ENCODE measurements at places on chromosomes 11 and 22.

DNA sequence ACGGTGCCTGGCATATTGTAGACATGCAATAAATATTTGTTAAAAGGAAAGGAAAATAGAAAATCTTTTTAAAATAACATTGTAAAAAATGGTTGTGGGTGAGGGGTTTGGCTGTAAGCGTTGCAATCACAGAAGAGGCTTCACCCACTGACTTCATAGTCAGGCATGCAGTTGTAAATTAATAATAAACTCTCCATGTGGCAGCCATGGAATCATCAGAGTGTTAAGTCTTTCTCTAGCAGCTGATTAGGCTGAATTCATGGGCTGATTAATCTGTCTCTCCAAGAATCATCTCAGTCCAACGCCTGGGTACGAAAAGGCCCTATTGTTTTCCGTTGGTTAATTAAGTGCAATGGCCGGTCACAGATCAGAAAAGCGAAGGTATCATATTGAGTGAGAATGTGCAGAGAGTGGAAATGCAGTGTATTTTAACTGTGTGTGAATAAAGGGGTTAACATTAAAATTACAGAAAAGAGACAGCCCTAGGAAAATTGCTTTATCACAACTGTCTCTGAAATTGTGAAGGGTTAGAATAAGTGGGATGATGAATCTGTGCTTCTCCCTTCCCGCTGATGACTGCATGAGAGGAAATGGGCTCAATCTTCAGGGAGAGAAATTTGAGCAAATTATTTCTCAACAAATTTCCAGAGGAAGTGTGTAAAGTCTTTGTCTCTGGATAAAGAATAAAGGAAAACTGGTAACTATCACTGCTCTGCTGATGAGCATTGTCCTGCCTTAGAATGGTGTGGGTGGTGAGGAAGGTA lies 269.0 kb downstream of the FAM76B start:
- DNase-seq = no peak

DNA sequence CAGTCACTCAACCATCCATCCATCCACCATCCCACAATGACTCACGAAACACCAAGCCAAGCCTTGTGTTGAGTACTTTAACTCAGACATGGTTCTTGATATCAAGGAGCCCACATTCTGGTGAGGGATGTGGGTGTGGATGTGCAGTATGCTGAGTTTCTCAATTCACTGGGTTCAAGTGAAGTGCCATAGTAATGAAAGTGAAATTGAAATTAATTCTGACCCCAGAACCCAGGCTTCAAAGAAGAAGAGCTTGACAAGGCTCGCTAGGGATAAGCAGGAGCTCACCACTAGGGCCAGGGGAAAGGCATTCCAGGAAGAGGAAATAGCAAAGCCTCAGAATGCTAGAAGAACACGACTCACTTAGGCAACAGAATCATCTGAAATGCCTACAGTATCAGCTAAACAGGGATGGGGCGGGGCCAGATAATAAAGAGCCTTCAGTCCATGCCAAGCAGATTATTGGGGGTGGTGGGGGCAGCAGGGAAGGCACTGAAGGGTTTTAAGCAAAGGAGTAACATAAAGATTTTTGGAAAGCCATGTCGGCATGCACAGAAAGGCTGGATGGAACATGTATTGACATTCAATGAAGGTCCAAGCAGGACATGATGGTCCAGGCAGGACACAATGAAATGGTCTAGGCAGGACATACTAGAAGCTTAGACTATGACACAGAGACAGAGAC lies 37.2 kb downstream of the RTL6 start:
- no peak for DNase-seq

GRCh38 chr11:3796346-3796745 lies 1.0 kb downstream of the NUP98 start:
- no peak for DNase-seq

- no peak for DNase-seq
Measured at GRCh38 chr11:99418927-99419720, 398.4 kb downstream of the CNTN5 start.

- DNase-seq = no peak
Measured at GRCh38 chr11:61762798-61763197, 10.4 kb downstream of the MYRF start.

DNA sequence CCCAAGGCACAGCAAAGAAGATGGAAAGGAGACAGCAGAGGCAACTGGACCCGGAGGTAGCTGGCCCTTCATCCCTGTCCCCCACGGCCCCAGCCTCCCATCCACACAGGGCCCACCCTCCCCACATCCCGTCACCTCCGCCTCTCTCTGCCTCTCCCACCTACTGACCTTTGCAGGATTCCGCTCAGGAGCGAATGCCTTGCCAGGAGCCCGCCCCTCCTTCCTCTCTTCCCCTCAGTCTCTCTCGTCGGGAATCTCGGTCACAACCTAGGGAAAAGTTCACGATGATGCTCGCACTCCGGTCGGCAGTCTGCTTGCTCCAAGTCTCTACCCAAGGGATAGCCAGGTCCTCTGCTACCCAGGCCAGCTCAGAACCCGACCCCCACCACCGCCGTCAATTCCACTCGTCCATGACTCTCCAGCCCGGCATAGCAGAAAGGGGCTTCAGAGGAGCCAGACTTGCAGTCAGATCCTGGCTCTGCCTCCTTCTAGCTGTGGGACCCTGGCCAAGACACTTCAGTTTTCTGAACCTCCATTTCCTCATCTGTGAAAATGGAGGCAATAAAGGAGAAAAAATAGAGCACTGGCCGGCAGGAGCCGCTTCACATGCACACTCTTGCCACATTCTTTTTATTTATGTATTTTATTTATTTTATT lies 10.2 kb downstream of the AHNAK start:
- no peak for DNase-seq

DNA sequence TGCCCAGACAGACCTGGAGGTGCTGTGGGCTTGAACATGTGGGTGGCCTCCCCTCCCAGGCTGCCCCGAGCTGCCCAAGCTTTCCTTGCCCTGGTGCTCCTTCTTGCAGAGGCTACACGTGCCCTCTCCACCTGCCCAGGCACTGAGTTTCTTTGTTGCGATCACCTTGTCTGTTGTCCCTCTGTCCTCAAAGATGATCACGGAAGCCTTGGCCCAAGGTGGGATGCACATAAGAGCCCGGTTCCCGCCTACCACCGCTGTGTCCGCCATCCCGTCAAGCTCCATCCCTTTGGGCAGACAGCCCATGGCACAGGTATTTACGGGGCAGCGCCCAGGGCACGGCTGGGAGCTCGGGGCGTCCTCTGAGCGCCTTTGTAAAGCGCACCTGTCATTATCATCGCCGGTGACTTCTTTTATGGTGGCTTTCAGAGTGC lies 67.5 kb downstream of the MED15 start:
- no peak for DNase-seq

- DNase-seq = no peak
Measured at GRCh38 chr11:94749369-94749768, 18.8 kb upstream of the AMOTL1 start.
